CD14-positive monocyte (primary cell): ENCODE measurements at places on chromosomes 1 and 21.
A peak's percentile ranks its signal among the peaks of the same experiment; 100 is the strongest.

DNA sequence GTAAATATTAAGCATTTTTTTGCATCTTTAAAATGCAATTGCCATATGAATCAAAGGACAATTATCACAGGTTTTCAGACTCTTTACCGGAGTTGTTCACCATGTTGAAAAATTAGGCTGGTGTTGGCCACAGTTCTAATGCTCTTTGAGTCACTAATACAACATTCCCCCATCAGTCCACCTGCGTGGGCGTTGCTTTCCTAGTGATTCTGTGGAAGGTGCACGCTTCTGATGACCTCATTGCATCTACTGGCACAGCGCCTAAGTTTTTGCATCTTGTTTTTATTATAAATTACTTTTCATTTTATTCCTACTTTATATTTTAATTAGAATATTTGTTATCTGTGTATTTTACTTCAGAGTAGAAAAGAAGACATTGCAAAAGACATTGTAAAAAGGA lies 4.7 kb upstream of the F5 start:
- no peak for DNase-seq

- DNase-seq, result peak; percentile 29
These were observed 475.4 kb upstream of the NR5A2 start for GRCh38 chr1:199551967-199552565.

- DNase-seq, result peak; percentile 38
These were observed 4.1 kb upstream of the TFAP2E start for GRCh38 chr1:35568975-35569395.

- DNase-seq, result no peak
These were observed 52.0 kb upstream of the FAM20B start for GRCh38 chr1:178973652-178974101.

DNA sequence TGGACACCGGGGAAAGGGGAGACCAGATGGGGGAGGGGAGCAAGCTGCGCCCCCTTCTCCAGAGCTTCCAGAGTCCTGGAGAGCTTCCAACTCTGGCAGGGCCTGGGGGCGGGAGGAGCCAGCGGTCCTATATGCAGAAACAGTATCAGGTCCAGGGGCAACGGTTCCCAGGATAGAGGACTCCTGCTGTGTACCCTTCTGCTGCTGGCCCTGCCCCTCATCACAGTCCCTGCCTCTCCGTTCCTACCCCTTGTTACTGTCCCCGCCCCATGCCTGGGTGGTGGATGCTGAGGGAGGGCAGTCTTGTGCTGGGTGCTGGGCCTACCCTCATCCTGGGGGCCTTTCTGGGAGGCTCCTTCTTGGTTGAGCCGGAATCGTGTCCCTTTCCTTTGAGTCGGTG lies 19.2 kb upstream of the PEX10 start:
- DNase-seq, result no peak

GRCh38 chr1:22587247-22587646 lies 24.0 kb downstream of the EPHA8 start:
- no peak for DNase-seq

- DNase-seq, result no peak
These were observed 149.3 kb downstream of the PCBP3 start for GRCh38 chr21:45792682-45793383.

DNA sequence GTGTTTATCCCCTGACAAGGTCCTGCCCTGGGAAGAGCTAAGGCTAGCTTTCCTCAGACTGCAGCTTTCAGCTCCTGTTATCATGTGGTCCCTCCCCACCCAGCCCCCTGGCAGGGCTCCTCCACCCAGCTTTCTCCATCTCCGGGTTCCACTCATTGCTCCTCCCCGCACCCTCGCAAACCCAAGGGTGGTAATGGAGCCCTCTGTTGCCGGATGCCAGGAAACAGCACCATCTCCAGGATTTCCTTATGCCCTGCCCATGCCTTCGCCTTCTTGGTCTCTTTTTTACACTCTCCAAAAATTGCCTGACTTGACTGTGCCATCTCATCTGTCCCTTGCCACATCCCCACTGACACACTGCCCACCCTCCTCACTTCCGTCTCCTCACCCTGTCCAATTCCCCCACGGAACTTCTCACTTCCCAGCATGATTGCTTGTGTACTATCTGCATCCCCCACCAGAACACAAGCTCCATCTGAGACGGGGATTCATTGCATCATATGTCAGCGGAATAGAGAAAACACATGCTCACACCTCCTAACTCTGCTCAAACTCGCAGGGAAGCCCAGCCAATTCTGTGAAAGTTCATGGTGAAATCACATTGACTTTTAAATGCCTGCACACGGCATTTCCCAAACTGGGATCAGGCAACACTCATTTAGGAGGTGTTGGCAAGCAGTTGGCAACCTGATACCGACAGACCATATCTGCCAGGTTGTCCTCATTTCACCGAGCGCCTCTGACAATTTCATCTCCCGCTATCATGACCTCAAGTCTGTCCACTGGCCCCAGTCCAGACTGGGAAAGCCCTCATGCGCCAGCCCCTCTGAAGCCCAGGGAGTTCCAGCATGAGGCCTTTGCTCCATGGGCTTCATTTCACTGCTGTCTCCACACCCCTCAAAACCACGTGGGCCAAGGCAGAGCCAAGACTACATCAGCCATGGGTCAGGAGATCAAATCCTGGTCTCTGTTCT lies 201.1 kb downstream of the MATN1 start:
- no peak for DNase-seq

GRCh38 chr21:28489821-28490350 lies 502.8 kb downstream of the LTN1 start:
- DNase-seq, result no peak

DNA sequence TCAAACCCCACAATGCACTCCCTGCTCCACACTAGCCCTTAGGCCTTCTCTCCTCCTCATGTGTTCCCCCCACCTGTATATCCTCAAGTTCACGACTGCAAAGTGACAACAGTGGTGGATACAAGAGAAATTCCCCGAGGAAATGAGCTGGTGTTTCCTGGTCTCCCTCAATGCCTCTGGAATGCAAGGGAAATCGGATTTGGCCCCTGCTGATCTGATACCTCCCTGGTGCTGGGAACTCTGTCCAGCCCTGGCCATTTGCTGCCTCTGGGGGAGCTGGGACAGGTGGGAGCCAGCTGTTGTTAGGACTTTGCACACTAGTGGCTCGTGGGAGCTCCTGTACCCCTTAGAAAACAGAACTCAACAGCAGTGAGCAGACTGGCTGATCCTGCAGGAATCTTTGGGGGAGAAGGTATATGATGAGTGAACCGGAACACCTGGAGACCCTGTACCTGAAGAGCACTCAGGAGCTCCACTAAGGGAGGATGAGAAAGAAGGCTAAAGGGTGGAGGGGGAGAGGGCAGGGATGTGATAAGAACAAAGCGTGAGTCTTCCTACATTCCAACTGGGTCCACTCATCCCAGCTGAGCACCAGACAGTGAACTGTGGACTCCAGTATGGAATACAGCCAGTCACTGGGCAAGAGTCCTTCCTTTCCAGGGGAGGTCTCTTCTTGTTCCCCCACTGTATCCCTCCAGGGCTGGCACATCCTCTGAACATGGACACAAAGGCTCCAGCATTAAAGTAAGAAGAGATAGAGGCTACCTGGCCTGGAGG lies 69.3 kb downstream of the PLXNA2 start:
- DNase-seq, result no peak

GRCh38 chr1:218763538-218763937 lies 410.1 kb upstream of the LYPLAL1 start:
- DNase-seq, result no peak
